Muscle of back (tissue), 13 donors: ENCODE measurements at places on chromosomes 4 and X. TPM values are rescaled to one million over a fixed set of nuclear protein-coding genes. Genes with fewer than 3 reads are reported as not detected.

GRCh38 chrX:101803451-101803850, 128.4 kb downstream of the ZMAT1 start:
- DNase-seq: no peak

GRCh38 chr4:30722092-30722358, 1.9 kb downstream of the PCDH7 start:
- DNase-seq: no peak

GRCh38 chr4:16757080-16757521, 141.3 kb downstream of the LDB2 start:
- no peak for DNase-seq

DNA sequence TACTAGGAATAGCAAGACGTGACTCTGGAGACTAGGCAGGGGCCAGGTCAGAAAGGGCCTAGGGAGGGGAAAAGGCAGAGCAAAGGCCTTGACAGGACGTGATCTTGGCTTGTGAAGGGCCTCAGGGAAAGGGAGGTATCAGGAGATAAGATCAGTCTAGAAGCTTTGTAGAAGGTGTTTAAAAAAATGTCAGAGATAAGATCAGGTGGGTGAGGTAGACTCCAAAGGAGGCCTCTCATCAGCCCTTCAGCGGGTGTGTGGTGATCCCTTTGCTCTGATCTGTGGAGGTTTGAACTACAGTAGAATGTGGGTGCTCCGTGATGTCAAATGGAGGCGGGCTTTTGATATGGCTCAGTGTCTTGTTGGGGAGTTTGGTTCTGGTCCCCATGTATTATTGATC, 78.8 kb upstream of the PRPS1 start:
- no peak for DNase-seq

GRCh38 chr4:7540206-7540605, 105.5 kb upstream of the PSAPL1 start:
- no peak for DNase-seq

DNA sequence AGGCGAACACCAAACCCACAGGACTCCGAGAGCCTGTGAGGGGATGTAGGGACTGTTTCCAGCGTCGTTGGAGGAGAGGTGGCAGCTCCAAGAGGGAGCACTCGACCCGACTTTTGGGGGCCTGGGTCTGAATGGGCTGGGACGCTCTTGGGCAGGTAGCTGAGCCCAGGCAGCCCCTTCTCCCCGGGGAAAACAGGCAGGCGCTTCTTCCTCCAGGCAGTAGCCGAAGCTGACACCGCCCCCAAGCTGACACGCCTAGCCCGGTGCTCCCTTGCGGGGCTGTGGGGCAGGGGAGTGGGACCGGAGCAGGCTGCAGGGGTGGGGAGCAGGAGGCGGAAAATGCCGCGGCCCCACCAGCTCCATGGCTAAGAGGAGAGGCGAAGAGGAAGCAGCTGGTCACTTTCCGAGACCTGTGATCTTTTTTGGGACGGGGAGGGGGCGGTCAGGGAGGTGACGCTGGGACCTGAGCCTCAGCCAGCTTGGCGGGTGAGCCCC, 4.2 kb downstream of the NKX1-1 start:
- no peak for DNase-seq

Gene CPE
- polyA plus RNA-seq: 120 TPM

Gene NXF2
- polyA plus RNA-seq: not detected

Gene STK32B
- polyA plus RNA-seq: 10.4 TPM
